AG20443 (cell line): ENCODE measurements at places on chromosomes 2 and 18.

DNA sequence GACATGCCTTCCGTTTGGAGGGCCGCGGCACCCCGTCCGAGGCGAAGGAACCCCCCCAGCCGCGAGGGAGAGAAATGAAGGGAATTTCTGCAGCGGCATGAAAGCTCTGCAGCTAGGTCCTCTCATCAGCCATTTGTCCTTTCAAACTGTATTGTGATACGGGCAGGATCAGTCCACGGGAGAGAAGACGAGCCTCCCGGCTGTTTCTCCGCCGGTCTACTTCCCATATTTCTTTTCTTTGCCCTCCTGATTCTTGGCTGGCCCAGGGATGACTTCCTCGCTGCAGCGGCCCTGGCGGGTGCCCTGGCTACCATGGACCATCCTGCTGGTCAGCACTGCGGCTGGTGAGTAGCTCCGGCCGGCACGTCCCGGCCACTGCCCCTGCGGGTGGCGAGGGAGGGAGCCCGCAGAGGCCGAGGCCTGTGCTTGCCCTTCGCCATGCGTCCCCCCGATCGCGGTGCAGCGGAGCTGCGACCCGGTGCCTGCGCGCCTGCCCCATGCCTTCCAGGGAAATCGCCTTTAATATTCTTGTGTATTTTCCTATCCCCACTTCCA lies 1.2 kb downstream of the BMPR2 start:
- peak; percentile 46 for DNase-seq

- no peak for DNase-seq
Observed at GRCh38 chr2:22850310-22850709, 534.7 kb upstream of the KLHL29 start.

GRCh38 chr2:11995456-11995855 lies 249.0 kb downstream of the LPIN1 start:
- DNase-seq: peak; percentile 63

DNA sequence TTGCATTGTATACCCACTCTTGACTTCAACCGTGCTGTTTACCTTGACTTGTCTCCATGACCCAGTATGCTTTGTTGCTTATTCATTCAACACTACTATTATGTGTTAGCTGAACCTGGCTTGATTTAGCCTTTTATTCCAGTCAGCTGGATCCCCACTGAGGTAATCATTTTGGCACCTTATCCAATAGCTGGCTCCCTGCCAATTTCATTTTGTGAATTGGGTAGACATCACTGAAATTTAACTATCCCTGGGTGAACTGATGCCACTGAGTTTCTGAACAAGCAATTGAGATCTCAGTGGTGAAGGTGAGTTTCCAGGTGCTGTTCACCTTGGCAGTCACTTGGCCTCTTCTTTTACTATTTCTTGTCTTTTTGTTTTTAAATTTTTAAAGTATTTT lies 584.3 kb downstream of the ADCYAP1 start:
- no peak for DNase-seq

- DNase-seq: no peak
Observed at GRCh38 chr2:66897691-66898150, 462.8 kb downstream of the MEIS1 start.

GRCh38 chr2:30931841-30932407 lies 124.7 kb upstream of the CAPN13 start:
- DNase-seq: no peak

DNA sequence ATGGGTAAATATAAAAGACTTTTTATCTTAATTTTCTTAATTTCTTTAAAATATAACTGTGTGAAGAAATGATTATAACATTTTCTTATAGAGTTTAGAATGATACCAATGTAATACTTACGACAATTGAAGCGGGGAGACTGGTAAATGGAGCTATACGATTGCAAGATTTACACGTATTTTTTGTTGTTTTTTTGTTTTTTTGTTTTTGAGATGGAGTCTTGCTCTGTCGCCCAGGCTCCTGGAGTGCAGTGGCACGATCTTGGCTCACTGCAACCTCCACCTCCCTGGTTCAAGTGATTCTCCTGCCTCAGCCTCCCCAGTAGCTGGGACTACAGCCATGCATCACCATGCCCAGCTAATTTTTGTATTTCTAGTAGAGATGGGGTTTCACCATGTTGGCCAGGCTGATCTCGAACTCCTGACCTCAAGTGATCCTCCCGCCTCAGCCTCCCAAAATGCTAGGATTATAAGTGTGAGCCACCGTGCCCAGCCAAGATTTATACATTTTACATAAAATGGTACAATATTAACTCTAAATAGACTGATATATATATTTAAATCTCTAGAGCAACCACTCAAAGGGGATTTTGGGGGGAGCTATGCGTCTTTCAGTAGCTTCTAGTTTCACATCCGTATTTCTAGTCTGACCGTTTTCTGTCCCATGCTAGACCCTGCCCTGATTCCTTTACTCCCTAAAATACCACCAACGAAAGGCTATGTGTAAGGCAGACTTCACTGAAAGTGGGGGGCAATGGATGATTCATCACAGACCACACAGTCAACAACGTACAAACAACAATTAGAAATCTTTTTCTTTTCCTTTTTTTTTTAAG lies 28.2 kb upstream of the ATG16L1 start:
- DNase-seq: no peak
